KG1 (cell line): ENCODE measurements at places on chromosomes 7 and 10.

GRCh38 chr10:105973902-105974301 is 1190.6 kb downstream of the SORCS1 start:
- DNase-seq, result no peak

- no peak for DNase-seq
These were observed 3.6 kb upstream of the ZMIZ1 start for GRCh38 chr10:79065091-79065551.

- DNase-seq, result no peak
These were observed 27.3 kb downstream of the HYAL4 start for GRCh38 chr7:123871998-123872867.

GRCh38 chr10:124732931-124733570 is 11.1 kb downstream of the FAM53B start:
- no peak for DNase-seq

GRCh38 chr7:141210862-141211261 is 137.0 kb downstream of the TMEM178B start:
- DNase-seq, result no peak

DNA sequence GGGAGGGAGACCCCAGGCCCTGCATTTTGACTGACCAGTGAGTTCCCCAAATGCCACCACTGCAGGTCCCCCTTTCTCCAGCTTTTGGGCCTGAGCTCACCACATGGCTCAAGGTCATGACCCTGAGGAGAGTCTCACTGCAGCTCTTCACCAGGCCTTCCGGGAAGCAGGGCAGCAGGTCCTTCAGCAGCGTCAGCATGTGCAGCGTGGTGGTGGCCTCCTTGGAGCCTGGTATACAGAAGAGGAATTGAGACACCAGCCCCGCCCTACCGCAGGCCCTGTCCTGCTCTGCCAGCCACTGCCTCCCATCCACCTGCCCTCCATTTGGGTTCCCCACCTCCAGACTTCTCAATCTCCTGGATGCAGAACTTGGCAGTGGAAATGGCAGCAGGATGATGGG is 13.0 kb downstream of the RRP12 start:
- no peak for DNase-seq

- no peak for DNase-seq
These were observed 138.4 kb upstream of the HGF start for GRCh38 chr7:81908220-81908619.

DNA sequence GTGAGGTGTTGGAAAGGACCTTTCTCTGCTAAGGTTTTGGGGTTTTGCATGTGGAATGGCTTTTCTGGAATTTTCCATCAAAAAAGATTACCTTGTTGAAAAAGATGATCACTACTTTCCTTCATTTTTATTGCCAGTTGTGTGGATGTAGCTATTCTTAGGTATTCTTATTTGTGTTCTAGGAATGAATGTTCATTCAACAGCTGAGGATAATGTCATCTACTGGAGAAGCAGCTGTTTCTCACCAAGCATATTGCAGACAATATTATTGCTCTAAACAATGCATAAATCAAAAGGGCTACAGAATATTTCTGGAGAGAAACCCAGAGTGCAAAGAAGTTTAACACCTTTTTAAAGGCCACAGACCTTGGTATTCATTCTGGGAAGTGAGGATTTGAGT is 145.6 kb upstream of the CALCR start:
- no peak for DNase-seq
